ENCODE measurements at places on chromosomes 5 and 9. TPM values are rescaled to one million over a fixed set of nuclear protein-coding genes. Genes with fewer than 3 reads are reported as not detected.

DNA sequence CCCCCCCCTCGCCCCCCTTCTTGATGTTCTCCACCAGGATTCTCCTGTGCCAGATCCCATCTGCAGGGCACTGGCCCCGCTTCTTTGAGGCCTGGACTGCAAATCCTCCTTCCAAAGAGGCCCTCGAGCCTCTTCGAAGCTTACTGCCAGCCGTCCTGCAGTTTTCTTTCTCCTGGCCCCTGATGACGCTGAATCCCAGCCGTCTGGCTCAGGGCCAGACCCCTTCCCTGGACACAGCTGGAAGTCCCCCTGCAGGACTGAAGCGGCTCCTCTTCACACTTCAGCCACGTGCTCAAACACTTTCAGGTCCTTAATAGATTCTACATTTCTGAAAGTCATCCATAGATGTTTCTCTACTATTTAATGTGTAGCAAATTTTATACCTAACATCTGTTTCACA is 121.5 kb downstream of the EHMT1 start:
- peak; percentile 69 for DNase-seq

GRCh38 chr5:154970759-154971158 is 29.9 kb downstream of the MRPL22 start:
- DNase-seq = no peak

DNA sequence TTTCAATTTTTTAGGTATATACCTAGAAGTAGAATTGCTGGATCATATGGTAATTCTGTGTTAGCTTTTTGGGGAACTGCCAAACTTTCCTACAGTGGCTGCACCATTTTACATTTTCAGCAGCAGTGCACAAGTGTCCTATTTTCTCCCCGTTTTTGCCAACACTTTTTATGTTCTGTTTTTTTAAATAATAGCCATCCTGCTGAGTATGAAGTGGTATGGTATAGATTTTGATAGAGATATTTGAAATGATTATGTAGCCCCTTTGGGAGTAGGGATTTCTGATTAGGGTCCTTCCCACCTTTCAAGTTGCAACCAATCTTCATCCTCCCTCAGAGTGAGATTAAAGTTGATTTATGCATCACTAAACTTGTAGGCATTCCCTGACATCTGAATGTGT is 76.5 kb downstream of the ARHGEF28 start:
- DNase-seq = no peak

- DNase-seq = no peak
These were observed 128.3 kb downstream of the HSD17B3 start for GRCh38 chr9:96173640-96174039.

GRCh38 chr5:69083412-69083811 is 10.4 kb upstream of the SLC30A5 start:
- no peak for DNase-seq

PCDHGA6 gene
- 4.2 TPM for polyA plus RNA-seq

PCA3 gene
- 0.41 TPM for polyA plus RNA-seq

SPATA31A3 gene
- polyA plus RNA-seq = not detected

SPATA31C1 gene
- polyA plus RNA-seq = not detected

ADAMTSL2 gene
- polyA plus RNA-seq = 9.3 TPM

All from right lung (tissue), 10 donors.